Mesenteric fat pad (tissue), 1 donor: ENCODE measurements at places on chromosomes 5 and 9. TPM values are rescaled to one million over a fixed set of nuclear protein-coding genes. Genes with fewer than 3 reads are reported as not detected.

DNA sequence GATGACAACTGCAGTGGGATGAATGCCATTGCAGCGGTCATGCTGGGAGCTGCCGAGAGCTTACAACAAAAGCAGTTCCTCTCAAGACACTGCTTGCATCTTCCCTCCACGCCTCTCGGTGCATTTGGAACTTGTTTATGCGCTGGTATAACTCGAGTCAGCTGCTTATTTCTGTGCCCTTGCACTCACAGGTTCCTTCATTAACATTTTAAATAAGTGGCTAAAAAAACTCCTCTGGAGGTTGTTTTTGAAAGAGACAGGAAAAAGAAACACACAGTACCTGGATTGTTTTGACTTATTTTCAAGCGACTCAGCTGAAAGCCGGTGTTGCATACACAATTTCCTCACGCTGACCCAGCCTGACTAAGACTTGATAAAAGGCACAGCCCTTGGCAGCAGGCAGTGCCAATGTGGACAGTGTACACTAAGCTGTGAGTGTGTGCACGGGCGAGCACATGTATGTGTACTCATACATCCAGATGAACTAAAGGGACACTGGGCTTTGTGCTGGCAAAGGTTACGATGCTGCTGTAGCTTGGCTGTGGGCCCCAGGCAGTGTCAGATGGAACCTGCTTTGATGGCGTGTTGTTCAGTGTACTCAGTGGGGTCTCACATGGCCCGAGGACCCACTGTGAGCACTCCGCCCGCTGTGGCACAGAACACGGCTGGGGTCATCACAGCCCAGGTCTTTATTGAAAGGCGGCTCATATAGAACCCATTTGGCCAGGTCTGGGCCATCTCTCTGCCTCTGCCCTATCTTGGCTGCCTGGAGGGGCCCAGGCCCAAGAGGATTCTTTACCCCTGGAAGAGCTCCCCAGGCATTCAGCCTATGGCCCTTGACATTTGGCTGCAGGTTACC is 92.3 kb downstream of the ANKRD33B start:
- DNase-seq: peak; percentile 65

Gene SCGB3A2
- total RNA-seq: not detected

- no peak for DNase-seq
These were observed 113.4 kb upstream of the CCNH start for GRCh38 chr5:87526131-87526530.

DNA sequence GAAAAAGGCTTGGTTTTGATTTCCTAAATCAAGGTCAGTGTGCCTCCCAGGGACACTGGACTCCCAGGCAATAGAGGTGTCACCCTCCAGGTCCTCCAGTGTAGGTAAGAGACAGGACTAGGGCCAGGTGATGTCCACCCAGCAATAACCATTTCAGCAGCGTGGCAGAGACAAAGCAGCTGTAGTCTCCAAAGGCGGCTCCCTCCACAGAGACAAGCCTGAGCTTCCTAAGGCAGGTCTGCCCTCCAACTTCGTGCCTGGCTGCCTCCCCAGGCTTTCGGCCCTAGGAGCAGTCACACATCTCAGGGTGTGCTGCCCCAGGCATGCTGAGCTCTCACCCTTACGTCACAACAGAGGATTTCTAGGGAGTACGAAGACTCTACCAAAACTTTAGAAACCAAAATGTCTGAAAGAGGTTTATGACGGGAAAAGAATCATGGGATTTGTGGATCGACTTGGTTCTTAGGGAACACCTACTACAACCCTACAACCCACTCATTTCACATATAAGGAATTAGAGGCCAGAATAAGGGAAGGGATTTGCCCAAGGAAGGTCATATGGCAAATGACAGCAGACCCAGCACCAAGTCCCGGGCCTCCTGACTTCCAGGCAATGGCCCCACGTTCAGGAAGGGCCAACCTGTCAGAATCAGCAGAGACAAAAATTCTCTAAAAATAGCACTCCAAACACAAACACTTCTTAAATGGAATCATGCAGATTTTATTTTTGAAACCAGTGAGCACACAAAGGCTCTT is 105.5 kb downstream of the KLHL3 start:
- DNase-seq: no peak

DNA sequence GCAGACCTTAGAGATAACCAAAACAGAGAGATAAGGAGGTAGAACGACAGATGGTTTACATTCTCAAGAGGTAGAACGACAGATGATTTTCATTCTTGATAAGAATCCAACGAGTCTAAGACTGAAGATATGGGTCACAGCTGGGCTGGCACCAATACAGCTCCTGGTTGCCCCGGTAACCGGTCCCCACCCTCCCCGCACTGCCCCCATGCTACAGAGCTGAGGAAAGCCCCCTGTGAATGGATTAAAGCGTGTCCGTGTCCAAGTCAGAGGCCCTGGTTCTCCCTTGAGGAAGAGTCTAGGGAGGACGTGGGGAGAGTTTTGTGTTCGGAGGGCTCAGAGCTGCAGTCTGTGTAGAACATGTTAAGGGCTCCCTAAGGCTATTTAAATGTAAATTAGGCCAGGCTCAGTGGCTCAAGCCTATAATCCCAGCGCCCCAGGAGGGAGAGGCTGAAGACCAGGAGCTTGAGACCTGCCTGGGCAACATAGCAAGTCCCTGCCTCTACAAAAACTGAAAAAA is 8.1 kb downstream of the IDNK start:
- DNase-seq: no peak

GRCh38 chr5:57133574-57133973 is 40.3 kb upstream of the GPBP1 start:
- DNase-seq: no peak

GRCh38 chr9:14030375-14031059 is 283.4 kb downstream of the NFIB start:
- DNase-seq: no peak

- DNase-seq: no peak
These were observed 135.1 kb downstream of the PAPPA start for GRCh38 chr9:116288658-116289057.

Gene IL13
- total RNA-seq: not detected

DNA sequence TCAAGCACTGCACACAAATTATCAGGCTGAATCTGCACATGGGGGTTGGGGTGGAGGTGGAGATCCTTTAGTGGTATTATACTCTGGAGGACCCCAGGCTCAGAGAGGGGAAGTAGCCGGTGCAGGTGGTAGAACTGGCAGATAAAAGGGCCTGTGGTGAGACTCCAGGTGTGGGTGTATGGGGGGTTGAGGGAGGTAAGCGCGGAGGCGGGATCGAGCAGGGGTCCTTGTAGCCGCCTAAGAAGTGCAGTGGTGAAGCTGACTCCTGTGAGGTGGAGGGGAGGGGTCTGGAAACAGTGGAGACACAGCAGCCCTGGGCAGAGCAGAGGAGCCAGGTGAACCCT is 841 bp downstream of the ACSL6 start:
- DNase-seq: peak; percentile 64

Gene ADGRD2
- not detected for total RNA-seq

GRCh38 chr5:169767938-169768337 is 130.9 kb downstream of the DOCK2 start:
- DNase-seq: no peak

GRCh38 chr9:16873126-16873802 is 2.8 kb upstream of the BNC2 start:
- DNase-seq: no peak

DNA sequence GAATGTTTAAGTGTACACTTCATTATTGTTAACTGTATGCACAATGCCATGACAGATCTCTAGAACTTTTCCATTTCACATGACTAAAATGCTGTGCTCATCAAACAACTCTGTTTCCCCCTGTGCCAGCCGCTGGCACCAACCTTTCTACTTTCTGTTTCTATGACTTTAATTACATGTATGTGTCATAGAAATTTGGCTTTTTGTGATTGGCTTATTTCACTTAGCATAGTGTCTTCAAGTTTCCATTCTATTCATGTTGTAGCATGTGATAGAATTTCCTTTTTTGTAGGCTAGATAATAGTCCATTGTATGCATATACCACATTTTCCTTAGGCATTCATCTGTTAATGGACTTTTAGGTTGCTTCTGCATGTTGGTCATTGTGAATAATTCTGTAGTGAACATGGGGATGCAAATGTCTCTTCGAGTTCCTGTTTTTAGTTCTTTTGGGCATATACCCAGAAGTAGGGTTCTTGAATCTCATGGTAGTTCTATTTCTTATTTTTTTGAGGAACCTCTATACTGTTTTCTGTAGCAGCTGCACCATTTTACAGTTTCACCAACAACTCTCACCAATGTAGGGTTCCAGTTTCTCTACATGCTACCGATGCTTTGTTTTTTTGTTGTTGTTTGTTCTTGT is 184.4 kb upstream of the DMRT1 start:
- DNase-seq: no peak

- peak; percentile 74 for DNase-seq
These were observed 75.3 kb downstream of the ADAMTS2 start for GRCh38 chr5:179269781-179270543.

GRCh38 chr9:132509928-132510874 is 72.2 kb upstream of the BARHL1 start:
- DNase-seq: no peak

DNA sequence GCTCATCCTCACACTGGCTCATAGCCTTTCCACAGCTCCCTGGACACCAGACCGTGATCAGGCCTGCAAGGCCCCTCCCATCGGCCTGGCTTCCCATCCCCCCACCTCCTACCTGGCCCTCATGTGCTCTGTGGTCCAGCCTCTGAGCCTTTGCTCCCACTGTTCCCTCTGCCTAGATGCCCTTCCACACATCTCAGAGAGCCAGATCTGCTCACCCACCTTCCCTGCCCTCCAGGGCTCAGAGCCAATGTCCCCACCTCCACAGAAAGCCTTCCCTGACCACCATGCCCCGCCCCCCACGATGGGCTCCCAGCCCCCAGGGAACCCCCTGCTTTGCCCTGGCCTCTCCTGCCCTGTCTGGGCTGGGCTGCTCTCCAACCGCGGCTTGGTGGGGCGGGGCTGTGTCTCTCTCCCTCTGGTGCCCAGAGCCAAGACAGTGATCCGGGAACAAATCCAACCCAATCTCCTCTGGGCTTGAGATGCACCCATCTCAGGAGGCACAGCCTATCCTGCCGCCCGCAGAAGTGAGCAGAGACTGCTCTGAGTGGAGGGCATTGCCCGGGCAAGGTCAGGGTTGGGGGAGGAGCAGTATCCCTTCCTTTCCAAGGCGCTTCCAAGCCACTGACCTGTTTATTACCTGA is 1.6 kb downstream of the NINJ1 start:
- DNase-seq: no peak

GRCh38 chr5:94422812-94423211 is 195.6 kb downstream of the KIAA0825 start:
- DNase-seq: no peak

Gene PCDHA4
- total RNA-seq: 0.32 TPM

DNA sequence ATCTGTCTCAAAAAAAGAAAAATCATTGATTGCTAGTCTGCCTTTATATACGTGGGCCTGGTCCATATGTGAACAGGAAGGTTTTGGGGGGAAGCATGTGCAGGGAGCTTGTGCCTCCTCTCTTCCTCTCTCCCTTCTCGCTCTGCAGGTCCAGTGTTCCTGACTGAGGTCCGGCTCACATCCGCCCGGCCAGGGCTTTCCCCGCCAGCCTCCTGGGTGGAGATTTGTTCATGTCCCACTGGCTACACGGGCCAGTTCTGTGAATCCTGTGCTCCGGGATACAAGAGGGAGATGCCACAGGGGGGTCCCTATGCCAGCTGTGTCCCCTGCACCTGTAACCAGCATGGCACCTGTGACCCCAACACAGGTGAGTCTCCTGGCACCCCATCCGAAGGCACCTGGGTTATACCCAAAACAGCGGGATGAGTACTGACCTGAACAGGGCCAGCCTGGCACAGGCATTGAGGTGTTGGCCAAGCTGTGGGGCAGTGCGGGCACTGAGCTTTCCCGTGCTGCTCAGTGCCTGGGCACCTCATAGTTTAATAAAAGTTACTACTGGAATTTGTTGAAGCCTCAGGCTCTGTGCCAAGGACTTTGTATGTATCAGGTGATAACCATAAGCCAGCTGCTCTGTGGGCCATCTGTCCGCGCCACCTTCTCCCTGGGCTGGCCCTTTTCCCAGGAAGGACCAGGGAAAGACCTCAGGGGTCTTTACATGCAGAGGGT is 39.4 kb upstream of the AIF1L start:
- DNase-seq: no peak

GRCh38 chr5:82917584-82917983 is 159.6 kb downstream of the TMEM167A start:
- DNase-seq: no peak

DNA sequence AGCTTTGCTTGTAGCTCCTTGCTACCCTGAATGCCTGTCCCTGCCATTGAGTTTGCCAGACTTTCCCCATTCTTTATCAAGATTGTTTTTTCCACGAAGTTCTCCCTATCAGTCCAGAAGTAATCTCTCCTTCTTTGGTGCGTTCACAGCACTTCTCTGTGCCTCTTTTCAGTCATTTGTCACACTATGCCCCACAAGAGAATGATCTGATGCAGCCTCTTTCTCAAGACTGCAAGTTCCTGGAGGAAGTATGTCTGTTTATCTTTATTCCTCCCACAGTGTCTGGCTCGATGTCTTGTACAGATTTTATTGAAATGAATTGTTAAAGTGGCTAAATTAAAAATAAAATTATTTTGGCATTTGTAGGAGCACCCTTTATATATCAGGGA is 99.3 kb downstream of the CCDC192 start:
- no peak for DNase-seq

Gene OR1L1
- not detected for total RNA-seq

Gene HAVCR1
- total RNA-seq: 0.29 TPM

Gene ARAP3
- 24.2 TPM for total RNA-seq

- DNase-seq: peak; percentile 69
These were observed 24.7 kb upstream of the RASGEF1C start for GRCh38 chr5:180233729-180234128.

DNA sequence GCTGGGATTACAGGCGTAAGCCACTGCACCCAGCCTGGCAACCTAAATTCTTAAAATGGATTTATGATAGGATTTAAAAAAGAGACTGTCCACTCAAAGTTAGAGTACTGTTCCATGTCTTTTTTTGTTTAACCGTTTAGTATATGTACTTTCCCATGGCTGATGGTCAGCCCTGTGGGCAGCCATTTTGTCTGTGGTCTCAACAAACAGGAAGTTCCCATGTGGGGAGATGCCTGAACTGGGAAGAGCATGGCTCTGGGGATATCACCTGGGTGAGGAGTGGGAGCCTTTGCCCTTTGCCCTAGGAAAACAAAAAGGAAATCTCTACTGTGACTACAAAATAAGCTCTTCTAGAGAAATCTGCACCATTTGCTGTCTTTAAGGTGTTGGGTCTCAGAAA is 27.5 kb upstream of the GNPDA1 start:
- no peak for DNase-seq
